ENCODE measurements at places on chromosomes 5 and 9. TPM values are rescaled to one million over a fixed set of nuclear protein-coding genes. Genes with fewer than 3 reads are reported as not detected.
A peak's percentile ranks its signal among the peaks of the same experiment; 100 is the strongest.

The PCDHB12 gene
- total RNA-seq: not detected

The CAPSL gene
- 1.0 TPM for total RNA-seq

The NR2F1-AS1 gene
- not detected for total RNA-seq

The SARDH gene
- 6.6 TPM for total RNA-seq

The COL27A1 gene
- 4.1 TPM for total RNA-seq

The LCN6 gene
- total RNA-seq: not detected

The IL33 gene
- not detected for total RNA-seq

GRCh38 chr5:164581889-164582288 lies 1076.5 kb downstream of the MAT2B start:
- no peak overlapping the region for H3K27ac ChIP-seq
- H3K27me3 ChIP-seq: no peaks in the 10 kb centered on the region
- no peaks in the 10 kb centered on the region for H3K36me3 ChIP-seq
- no peak for DNase-seq
- no peak overlapping the region for H3K4me3 ChIP-seq

GRCh38 chr5:602466-603035 lies 9.6 kb upstream of the CEP72 start:
- peaks cover 5% of the 10 kb centered on the region for H3K4me1 ChIP-seq
- H3K36me3 ChIP-seq: no peaks in the 10 kb centered on the region
- peaks cover 17% of the 10 kb centered on the region for H3K27me3 ChIP-seq
- H3K27ac ChIP-seq: no peak overlapping the region
- no peak for DNase-seq

DNA sequence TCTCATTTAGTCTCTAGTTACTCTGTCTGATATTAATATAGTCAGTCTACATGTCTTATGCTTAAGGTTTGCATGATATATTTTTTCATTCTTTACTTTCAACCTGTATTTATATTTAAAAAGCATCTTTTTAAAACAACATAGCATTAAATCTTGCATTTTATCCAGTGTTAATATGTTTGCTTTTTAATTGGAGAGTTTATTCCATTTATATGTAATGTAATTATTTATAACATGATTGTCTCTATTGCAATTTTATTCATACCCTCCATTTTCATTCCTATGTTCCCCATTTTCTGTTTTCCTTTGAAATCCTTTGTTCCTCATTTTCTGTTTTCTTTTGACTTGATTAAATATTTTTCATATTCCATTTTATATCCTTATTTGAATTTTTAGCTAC lies 13.3 kb downstream of the PCDHB15 start:
- no peaks in the 10 kb centered on the region for H3K27me3 ChIP-seq
- DNase-seq: no peak
- no peak overlapping the region for H3K27ac ChIP-seq
- no peaks in the 10 kb centered on the region for H3K4me1 ChIP-seq

- no peak for DNase-seq
- H3K36me3 ChIP-seq: no peaks in the 10 kb centered on the region
- no peak overlapping the region for H3K27ac ChIP-seq
These were observed 990.1 kb upstream of the C9orf72 start for GRCh38 chr9:28563291-28563934.

GRCh38 chr9:85527331-85528020 lies 214.3 kb downstream of the AGTPBP1 start:
- H3K27me3 ChIP-seq: peaks cover 16% of the 10 kb centered on the region
- no peak for DNase-seq
- no peak overlapping the region for H3K4me3 ChIP-seq
- H3K4me1 ChIP-seq: peaks cover 2% of the 10 kb centered on the region

GRCh38 chr5:24646915-24647314 lies 2.1 kb upstream of the CDH10 start:
- H3K27ac ChIP-seq: no peak overlapping the region
- no peaks in the 10 kb centered on the region for H3K4me1 ChIP-seq

DNA sequence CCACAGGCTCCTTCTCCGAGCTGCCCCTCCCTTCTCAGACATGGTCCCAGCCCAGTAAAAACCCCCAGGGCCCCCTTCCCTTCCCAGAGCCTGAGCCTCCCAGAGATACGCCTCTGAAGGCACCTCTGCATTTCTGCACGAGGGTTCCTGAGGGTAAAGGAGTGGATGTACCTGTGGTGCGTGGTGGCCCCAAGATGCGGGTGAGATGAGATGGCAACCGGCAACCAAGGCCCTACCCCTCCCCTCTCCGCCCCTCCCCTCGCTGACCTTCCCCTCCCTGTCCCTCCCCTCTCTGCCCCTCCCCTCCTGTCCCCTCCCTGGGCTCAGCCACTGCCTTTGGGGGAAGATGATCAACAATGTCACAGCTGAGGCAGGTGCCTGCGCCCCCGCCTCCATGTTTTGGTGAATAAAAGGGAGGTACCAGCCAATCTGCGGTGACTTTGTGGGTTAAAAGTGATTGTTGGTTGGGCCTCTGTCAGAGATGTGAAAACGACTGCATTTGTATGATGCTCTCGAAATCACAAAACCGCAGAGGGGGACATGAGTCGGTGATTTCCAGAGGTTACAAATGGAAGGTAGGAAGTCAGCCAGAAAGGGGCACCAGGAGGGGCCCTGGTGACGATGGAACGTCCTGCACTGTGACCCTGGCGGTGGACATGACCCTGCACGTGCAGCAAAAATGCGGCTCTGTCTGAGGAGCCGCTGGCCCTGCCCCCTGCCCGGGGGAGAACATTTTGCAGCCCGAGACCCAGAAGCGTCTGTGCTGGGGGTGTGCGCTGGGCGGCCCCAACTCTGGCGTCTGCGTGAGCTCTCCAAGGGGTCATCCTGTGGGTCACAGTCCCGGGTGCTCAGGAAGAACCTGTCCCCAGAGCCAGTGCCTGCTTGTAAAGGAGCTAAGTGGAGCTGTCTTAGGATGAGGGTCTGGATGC lies 3.7 kb downstream of the LCN9 start:
- DNase-seq: no peak
- no peaks in the 10 kb centered on the region for H3K36me3 ChIP-seq
- no peaks in the 10 kb centered on the region for H3K27me3 ChIP-seq
- no peak overlapping the region for H3K4me3 ChIP-seq
- H3K4me1 ChIP-seq: no peaks in the 10 kb centered on the region
- no peak overlapping the region for H3K27ac ChIP-seq

- DNase-seq: no peak
- H3K27ac ChIP-seq: no peak overlapping the region
- no peaks in the 10 kb centered on the region for H3K27me3 ChIP-seq
- H3K4me3 ChIP-seq: no peak overlapping the region
- no peaks in the 10 kb centered on the region for H3K36me3 ChIP-seq
These were observed 758.7 kb downstream of the CDH18 start for GRCh38 chr5:19229179-19229835.

- H3K27ac ChIP-seq: no peak overlapping the region
- H3K4me1 ChIP-seq: no peaks in the 10 kb centered on the region
- no peak overlapping the region for H3K4me3 ChIP-seq
- H3K36me3 ChIP-seq: no peaks in the 10 kb centered on the region
These were observed 70.3 kb upstream of the TARS1 start for GRCh38 chr5:33370466-33370859.

DNA sequence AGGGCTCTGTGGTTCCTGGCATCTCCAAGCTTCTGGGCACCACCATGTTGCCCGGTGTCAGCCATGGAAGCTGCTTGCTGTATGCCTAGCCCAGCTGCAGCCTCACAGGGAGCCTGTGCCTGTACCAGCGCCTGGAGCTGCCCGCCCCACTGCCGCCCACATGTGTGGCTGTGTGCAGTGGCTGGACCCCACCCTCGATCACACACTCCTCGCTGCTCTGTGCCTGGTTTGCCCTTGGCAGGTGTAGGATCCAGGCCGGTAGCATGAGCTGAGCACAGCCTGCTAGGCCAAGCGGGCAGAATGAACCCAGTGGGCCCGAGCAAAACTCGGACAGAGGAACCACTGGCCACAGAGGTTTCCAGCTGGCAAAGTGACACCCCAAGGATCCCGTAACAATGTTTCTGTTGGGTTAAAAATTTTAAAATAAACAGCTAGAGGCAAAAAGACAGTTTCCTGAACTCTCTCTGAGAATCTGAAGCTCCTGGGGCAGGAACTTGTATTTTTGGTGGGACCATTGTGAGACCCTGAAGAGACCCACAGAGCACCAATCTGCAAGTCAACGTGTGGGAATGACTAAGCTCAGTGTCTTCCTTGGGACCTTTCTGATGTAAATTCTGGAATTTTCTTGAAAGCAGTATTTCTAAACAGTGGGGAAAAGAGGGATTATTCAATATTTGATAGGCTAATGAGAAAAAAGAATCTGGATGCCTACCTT lies 73.1 kb upstream of the CCDC112 start:
- no peaks in the 10 kb centered on the region for H3K4me1 ChIP-seq
- no peaks in the 10 kb centered on the region for H3K36me3 ChIP-seq
- no peak overlapping the region for H3K27ac ChIP-seq
- no peak for DNase-seq
- H3K27me3 ChIP-seq: peaks cover 1% of the 10 kb centered on the region

DNA sequence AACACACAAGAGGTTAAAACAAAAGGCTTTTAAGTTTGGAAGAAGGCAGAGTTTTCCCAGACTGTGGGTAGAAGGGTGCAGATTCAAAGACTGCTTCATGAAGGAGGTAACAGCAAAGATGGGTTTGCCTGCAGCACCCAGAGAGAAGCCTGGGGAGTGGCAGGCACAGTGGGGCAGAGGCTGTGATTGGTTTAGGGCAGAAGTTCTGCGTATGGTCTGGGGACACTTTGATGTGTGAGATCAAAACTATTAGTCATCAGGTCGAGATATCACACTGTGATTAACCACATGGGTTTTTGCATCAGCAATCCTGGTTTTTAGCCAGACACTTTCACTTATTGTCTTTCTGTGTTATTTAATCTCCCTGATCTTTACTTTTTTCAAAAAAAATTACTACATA lies 188.8 kb upstream of the GLRA1 start:
- peak; percentile 76 for DNase-seq
- H3K27ac ChIP-seq: peak overlapping the region; percentile 34
- H3K27me3 ChIP-seq: peaks cover 6% of the 10 kb centered on the region
- H3K4me1 ChIP-seq: peaks cover 5% of the 10 kb centered on the region
- H3K4me3 ChIP-seq: no peak overlapping the region

GRCh38 chr9:33469891-33470290 lies 3.8 kb downstream of the NOL6 start:
- H3K4me3 ChIP-seq: no peak overlapping the region
- peaks cover 24% of the 10 kb centered on the region for H3K4me1 ChIP-seq
- DNase-seq: no peak
- peaks cover 51% of the 10 kb centered on the region for H3K36me3 ChIP-seq

DNA sequence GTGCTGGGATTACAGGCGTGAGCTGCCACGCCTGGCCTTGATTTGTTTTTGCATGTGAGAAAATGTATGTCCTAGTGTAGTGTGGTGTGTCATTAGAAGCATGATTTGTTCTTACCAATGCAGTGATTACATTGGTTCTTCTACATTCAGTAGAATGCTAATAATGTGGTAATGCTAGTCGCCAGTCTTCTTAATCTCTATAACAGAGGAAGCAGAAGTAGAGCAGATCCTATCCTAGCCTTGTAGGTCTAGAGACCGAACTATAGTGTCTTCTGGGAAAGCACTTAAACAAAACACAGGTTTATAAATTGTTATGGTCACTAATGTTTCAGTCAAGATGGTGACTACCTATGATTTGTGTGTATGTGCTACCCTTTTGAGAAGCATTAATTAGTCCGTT lies 197.5 kb upstream of the DMRT1 start:
- no peak overlapping the region for H3K27ac ChIP-seq
- H3K4me1 ChIP-seq: peaks cover 9% of the 10 kb centered on the region
- H3K27me3 ChIP-seq: no peaks in the 10 kb centered on the region
- H3K4me3 ChIP-seq: no peak overlapping the region
- DNase-seq: no peak

DNA sequence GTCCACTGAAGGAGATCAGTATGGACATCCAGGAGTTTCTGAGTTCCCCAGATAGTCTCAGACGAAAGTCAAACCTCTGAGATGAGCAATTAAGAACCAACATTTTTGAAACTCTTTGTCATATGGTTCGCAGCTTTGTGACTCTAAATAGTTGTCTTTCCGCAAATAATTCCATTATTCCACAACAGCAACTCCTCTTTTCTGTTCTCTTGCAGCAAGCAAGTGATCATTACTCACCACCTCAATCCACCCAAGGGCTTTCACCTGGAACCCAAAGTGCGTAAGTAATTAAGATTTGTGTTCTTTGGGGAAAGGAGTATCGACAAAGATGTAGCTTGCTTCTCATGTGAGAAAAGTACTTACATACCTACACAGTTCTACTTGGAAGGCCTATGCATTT lies 15.6 kb downstream of the MTX3 start:
- peaks cover 30% of the 10 kb centered on the region for H3K36me3 ChIP-seq
- peaks cover 3% of the 10 kb centered on the region for H3K27me3 ChIP-seq
- no peak overlapping the region for H3K27ac ChIP-seq

DNA sequence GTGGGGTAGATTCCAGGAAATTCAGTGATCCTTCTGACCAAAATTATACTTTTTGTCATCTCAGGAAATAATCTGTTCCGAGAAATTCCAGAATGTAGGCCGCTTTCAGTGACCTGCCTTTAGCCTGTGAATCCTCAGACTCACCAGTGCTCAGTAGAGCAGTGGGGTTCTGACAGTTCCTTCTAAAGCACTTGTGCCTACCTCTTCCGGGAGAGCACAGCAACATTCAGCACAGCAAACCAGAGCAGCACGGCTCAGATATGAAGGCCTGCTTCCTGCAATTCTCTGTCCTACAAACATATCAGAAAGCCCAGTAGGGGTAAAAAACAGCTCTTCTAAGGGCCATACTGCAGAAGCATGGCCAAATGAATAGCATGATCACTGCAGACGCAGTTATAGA lies 15.0 kb downstream of the FANCC start:
- no peak overlapping the region for H3K4me3 ChIP-seq
- peaks cover 14% of the 10 kb centered on the region for H3K4me1 ChIP-seq
- no peaks in the 10 kb centered on the region for H3K27me3 ChIP-seq
- H3K27ac ChIP-seq: no peak overlapping the region

DNA sequence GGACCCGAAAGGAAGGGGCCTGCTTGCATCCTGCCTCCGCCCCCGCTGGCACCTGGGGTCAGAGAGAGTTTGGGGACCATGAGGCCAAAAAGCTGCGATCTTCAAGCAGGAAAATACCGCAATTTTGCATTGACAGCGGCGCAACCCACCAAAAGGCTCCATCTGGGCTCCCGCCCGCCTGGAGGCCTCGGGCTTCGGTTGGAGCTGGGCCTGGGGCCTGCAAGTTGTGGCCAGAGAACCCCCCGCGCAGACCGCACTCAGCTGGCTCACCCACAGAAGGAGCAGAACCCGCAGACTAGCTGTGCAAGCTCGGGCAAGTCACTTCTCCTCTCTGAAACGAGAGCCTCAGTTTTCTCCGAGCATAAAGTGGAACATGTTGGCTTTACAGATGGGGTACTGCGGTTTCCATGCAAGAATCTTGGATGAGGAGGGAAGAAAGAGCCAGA lies 1.3 kb downstream of the NR5A1 start:
- H3K36me3 ChIP-seq: peaks cover 1% of the 10 kb centered on the region
- no peak overlapping the region for H3K27ac ChIP-seq
- DNase-seq: no peak
- H3K4me1 ChIP-seq: peaks cover 8% of the 10 kb centered on the region

GRCh38 chr5:157540124-157540523 lies 35.5 kb downstream of the ADAM19 start:
- DNase-seq: peak; percentile 29
- peak overlapping the region; percentile 65 for H3K4me3 ChIP-seq
- H3K27ac ChIP-seq: peak overlapping the region; percentile 98

DNA sequence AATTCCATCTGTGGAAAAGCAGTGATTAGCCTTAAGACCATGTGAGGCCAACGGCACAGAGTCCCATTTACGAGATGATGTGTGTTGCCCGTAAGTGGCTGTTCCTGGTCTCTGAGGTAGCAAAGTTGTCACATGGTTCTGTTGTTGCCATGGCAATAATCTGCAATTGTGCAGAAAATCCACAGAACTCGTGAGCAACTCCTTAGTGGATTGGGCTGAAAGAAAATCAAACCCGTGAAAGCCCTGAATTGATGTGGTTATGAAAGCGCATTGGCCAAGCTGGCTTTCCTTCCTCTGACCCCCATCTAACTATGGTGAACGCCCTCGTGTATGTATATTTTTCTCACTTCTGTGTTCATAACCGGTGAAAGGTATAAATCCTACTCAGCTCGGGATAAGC lies 614.7 kb downstream of the EBF1 start:
- H3K27me3 ChIP-seq: peaks cover 6% of the 10 kb centered on the region
- H3K27ac ChIP-seq: no peak overlapping the region
- DNase-seq: no peak

Data from activated CD4-positive, alpha-beta memory T cell treated with anti-CD3 and anti-CD28 coated beads for 36 hours (primary cell).